ENCODE measurements at places on chromosomes 7 and 10.

DNA sequence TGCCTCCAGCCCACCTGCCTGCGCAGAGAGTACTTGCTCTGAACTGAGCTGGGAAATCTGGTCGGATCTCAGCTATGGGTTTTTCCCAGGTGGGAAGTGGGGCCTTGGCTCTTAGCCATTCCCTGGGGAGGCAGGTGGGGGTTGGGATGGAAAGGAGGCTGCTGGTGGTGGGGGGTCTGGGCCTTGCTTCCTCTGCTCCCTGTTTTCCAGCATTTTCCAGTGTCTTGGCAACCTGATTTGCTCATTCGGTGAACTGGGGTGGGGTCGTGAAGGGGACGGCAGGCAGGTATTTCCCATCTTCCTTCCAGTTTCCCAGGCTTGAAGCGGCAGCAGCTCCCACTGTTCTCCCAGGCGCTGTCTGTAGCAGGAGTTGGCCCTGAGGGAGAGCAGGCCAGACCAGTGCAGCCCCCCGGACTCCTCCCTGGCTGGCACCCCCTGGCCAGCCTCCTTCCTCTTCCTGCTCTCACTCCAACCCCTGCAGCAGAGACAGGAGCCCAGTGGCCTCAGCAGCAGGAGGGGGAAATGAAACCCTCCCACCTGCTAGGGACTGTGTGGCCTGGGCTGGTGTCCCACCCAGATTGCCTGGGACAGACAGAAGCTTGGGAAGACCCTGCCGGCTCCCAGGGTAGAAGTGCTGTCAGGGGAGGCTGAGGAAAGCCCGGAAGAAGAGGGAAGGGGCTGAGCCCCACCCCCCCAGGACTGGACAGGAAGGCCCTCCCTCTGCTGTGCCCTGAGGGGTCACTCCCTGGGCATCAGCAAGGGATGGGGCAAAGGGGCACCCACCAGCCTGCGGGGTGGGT, 6.6 kb downstream of the TRIM8 start:
- DNase-seq, result no peak

GRCh38 chr10:104297697-104298660, 29.0 kb downstream of the GSTO2 start:
- no peak for DNase-seq

DNA sequence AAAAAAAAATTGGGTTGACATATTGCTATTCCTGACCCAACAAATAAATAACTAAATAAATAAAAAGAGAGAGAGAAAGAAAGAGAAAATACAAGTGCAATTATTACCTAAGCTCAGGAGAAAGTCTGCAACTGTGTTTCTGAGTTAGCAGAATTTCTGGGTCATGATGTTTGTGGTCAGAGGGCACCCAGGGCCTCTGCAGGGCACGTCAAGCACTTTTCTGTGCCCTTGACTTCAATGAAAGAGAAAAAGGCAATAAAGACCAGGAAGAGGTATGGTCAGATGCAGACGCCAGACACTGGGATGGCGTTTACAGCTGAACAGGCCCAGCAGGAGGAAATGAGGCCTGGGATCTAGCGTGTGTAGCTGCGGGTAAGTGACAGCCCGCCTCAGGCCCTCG, 160.9 kb upstream of the GDF10 start:
- no peak for DNase-seq

- DNase-seq, result no peak
These were observed 319.2 kb downstream of the DPP6 start for GRCh38 chr7:154371424-154371823.

DNA sequence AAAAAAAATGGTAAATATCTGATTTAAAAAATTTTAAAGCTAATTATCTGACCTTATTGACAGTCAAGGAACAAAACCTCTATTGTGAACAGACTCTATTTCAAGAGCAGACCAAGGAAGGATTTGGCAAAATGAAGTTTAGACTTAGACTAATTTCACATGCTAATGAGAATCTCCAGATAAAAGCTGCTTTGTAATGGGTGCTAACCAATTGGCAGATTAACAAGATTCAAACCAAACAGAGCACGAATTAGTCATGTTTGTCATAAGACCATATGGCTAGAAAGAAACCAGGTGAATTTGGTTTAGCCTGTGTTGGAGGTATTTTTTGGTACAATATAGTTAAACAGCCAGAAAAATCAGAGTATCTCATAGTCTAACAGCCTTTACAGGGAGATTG, 429.1 kb upstream of the NFE2L3 start:
- DNase-seq, result no peak

DNA sequence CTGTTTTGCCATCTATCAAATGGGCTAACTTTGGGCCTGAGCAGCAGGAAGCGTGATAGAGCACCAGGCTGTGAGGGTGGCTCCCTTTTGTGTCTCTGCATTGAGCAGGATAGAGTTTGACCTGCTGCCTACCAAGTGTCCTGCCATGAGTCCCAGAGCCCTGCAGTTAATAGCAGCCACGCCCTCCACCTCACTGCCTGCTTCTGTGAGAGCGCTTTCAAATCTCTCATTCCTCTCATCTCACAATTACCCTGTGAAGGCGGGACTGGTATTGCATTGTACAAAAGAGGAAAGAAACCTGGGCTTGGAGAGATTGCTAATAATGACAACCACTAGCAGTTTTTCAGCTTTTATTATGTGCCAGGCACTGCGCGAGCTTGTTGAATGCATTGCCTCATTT, 39.9 kb downstream of the UNC5B start:
- DNase-seq, result no peak

DNA sequence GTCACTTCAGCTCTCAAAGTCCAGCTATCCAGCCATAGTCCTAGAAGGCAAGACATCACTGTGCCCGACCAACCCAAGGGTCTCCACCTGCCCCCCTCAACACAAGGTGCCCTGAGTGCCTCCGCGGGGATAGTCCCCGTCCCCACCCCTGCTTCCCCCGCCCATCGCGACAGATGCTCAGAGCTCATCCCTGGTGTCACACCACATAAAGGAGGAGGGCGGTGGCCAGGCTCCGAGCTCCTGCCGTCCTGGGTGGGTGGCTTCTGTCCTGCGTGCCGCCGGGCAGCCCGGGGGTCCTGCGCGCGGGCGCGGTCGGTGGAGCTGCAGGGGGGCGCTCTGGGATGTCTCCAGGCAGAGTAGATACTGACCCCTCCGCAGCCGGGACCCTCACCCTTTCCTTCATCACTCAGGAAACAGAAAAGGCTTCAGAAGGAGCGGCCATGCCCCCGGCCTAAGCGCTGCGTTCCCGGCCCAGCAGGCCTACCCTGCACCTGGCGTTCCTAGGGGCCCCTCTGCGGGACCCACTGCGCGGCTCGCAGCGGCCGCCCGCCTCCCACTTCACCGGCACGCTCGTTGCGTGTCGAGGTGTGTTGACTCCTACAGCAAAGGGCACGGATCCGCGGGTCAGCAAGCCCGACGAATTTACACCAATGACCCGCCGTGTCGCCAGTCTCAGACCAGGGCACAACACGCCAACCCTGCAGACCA, 53.4 kb downstream of the ALOX5 start:
- no peak for DNase-seq

GRCh38 chr7:5094641-5095040, 49.0 kb downstream of the RBAK start:
- DNase-seq, result no peak

Measured in CD4-positive, alpha-beta T cell (primary cell).